Brain (organoid and tissue), 16 donors: ENCODE measurements at places on chromosomes 1 and 21.
A peak's percentile ranks its signal among the peaks of the same experiment; 100 is the strongest.

DNA sequence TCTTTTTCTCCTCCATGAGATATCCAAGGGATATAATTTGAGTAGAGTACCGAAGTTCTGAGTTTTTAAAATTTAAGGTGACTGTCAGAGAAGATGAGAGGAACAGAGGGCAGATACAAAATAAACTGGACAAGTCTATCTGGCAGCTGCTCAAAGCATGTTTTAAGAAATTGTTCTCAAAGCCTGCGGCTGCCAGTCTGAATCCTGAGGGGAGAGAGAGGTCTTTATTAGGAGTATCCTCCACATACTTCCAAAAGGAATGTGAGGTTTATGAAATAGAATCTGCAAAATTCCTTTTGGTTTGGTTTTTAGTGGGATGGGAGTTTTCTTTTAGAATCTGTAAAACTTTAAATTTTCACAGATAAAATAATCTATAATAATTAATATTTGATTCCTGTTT is 41.3 kb downstream of the TTC13 start:
- DNase-seq: no peak

GRCh38 chr1:158112994-158113758 is 67.5 kb upstream of the CD1D start:
- peak; percentile 37 for DNase-seq

DNA sequence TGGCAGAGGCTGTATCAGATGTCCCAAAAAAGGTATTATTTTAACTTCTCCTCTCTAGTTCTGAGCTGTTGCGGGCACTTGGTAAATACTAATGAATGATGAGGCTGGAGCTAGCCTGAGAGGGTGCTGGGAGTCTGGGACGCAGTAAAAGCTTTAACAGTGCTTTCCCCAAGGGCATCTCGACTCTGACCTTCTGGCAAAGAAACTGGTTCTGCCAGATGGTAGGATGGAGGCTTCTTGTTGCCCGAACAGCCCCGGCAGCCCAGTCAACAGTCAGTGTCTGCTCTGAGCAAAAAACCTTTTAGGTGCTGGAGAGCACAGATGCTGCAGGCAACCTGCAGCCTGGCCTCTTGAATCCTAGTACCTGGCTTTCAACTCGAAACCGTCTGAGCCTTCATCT is 2.5 kb upstream of the PNRC2 start:
- no peak for DNase-seq

DNA sequence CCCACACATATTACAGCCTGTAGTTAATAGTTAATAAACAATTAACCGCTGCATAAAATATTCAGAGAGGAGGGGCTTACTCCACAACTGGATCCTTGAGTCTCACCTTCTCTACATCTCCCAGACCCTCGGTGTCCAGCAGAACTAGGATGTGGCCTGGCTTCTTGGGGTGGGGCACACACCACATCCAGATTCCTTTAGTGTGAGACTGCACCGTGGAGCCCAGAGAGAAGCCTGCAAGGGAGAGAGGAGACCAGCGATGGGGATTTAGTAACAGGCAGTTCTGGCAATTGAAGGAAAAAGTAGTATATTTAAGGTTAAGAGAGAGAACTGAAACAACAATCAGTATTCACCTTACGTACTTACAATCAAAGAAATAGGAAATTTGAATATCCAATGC is 4.9 kb downstream of the GBP1 start:
- no peak for DNase-seq

GRCh38 chr1:26998429-26999300 is 5.2 kb downstream of the TRNP1 start:
- DNase-seq: no peak

GRCh38 chr1:9573723-9574122 is 15.0 kb upstream of the TMEM201 start:
- DNase-seq: peak; percentile 38

- DNase-seq: no peak
These were observed 164.6 kb downstream of the KCTD3 start for GRCh38 chr1:215731699-215732098.

GRCh38 chr1:7335224-7335879 is 435.7 kb upstream of the VAMP3 start:
- no peak for DNase-seq

GRCh38 chr1:26533951-26534509 is 4.5 kb downstream of the RPS6KA1 start:
- DNase-seq: no peak

DNA sequence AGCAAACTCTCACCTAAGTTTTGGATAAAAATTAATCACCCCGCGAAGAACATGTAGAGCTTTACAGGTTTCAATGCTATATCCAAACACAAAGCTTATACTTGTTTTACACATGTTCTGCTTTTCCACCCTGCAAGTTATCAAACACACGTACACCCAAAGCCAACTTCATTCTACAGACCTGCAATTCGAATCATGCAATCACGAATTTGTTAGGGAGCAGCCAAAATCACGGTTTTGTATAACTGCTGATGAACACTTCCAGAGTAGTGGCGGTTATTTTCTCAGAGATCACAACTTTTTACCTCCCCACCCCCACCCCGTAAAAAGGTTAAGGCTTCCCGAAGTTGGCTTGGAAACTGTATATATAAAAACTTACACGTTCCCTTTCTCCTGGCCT is 1.4 kb downstream of the HMGN1 start:
- no peak for DNase-seq

- DNase-seq: no peak
These were observed 2.3 kb downstream of the DMRTB1 start for GRCh38 chr1:53461323-53462044.

DNA sequence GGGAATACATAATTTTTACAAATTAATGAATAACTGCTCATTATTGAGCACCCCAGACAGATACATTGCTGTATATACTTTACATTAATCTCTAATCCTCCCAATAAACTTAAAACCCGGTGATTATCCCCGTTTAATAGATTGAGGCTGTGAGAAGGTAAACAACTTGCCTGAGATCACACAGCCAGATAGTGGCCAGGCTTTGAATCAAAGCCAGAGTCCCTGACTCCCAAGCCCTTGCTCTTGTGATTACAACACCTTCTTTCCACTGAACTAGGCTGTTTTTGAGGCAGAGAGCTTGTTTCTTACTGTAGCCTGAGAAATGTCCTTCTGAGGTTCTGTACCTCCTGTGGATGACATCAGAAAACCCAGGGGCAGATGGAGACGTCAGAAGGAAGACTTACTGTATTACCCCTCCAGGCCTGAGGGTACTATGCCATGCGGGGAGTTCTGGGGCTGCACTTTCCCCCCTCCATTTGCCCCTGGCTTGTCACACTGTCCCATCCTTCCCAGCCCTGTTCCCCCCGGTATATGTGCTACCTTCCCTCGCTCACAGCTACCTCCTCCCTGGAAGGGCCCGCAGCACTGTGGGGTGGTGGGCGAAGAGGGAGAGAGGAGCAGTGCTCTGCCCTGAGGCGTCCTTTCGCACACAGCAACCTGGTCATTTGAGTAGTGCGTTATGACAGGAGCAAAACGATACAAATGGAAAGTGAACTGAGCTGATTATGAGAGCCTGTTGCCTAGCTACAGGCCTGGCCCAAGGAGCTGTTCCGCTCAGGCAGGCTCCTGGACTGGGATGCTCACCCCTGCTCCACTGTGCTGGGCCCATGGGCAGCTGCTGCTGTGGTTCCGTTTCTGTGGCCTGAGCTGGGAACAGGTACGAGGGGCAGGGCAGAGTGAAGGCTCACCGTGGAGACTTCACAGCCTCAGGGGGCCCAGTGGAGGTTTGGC is 4.6 kb downstream of the KCNC4 start:
- peak; percentile 59 for DNase-seq

DNA sequence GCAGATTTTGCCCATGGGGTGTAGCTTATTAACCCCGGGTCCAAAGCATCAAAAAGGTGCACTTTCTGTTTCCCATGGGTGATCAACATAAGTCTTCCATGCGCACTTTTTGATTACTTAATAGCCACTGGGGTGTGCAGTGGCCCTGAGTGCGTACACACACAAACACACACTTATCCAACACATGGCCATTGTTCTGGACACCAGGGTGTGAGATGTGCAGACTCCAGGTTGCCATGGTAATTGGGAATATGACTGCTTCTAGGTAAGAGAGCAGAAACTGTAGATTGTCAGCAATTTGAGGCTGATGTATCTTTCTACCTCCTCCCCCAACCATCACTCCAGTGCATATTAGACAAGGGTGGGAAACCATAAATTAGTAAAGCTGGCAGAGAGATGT is 68.8 kb downstream of the MAB21L3 start:
- peak; percentile 74 for DNase-seq

DNA sequence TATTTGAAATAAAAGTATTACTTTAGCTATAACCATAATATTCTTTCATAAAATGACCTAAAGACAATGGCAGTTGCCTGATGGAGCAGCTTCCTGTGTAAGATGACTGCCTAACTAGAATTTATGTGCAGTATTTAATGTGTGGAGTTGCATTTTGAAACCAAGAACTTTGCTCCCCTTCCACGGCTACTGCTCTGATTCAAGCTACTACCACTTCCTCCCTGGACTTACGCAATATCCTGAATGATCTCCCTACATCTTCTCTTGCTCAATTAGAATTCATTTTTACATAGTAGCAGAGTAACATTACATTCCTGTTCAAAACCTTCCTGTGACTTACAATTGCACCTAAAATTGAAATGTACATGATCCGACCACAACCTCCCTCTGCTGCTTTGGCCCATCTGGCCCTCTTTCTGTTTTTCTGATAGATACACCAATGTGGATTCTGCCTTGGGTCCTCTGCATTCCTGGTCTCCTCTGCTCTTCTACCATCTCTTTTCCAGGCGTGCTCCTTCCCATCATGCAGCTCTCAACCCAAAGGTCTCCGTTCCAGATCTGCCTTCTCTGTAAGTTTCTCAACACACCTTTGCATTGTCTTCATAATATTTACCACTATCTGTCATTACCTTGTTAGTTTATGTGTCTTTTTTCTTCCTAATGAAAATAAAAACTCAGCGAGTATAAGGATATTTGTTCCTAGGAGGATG is 47.4 kb upstream of the USP25 start:
- no peak for DNase-seq

GRCh38 chr1:171595324-171595723 is 26.7 kb upstream of the MYOCOS start:
- no peak for DNase-seq

DNA sequence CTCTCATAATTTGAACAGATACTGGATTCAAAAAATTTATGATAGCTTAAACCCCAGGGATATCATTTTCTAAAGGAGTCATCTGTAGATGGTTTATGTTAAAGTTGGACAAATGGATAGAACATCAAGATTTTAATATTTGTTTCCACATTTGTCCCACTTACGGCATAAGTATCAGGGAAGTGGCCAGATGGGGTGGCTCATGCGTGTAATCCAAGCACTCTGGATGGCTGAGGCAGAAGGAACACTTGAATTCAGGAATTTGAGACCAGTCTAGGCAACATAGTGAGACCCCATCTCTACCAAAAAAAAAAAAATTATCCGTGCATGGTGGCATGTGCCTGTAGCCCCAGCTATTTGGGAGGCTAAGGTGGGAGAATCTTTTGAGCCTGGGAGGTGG is 229.1 kb downstream of the GPR52 start:
- DNase-seq: no peak

- peak; percentile 24 for DNase-seq
These were observed 548 bp downstream of the B3GALT5 start for GRCh38 chr21:39613041-39613934.

GRCh38 chr1:228312136-228312764 is 94.4 kb downstream of the TRIM11 start:
- DNase-seq: no peak

GRCh38 chr1:203769505-203770343 is 4.7 kb downstream of the LAX1 start:
- DNase-seq: peak; percentile 71

- DNase-seq: no peak
These were observed 63.5 kb downstream of the DNTTIP2 start for GRCh38 chr1:93815366-93816110.

DNA sequence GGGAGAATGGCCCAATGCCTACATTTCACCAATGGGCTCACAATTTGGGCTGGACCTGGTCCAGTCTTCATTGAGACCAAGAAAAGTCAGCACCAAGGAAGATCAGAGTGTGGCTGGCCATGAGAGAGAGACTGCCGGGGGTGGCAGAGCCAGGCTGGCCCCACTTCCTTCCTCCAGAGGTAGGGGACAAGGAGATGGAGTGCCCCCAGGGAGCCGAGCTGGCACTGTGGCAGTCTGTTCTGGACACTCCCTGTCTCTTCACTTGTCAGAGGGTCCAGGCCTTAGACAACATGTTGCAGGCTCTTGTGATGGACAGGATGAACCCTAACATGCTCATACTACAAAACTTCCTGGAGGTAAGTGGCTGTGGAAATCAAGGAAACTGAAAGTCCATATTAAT is 27.7 kb downstream of the INAVA start:
- no peak for DNase-seq

GRCh38 chr1:46303872-46304326 is 401 bp downstream of the UQCRH start:
- no peak for DNase-seq

DNA sequence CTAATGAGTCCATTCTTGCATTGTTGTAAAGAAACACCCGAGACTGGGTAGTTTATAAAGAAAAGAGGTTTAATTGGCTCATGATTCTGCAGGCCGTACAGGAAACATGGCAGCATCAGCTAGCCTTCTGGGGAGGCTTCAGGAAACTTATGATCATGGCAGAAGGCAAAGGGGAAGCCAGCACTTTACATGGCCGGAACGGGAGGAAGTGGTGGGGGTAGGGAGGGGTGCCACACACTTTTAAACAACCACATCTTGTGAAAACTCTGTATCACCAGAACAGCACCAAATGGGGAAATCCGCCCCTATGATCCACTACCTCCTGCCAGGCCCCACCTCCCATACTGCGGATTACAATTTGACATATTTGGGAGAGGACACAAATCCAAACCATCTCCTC is 43.9 kb downstream of the NOS1AP start:
- no peak for DNase-seq

DNA sequence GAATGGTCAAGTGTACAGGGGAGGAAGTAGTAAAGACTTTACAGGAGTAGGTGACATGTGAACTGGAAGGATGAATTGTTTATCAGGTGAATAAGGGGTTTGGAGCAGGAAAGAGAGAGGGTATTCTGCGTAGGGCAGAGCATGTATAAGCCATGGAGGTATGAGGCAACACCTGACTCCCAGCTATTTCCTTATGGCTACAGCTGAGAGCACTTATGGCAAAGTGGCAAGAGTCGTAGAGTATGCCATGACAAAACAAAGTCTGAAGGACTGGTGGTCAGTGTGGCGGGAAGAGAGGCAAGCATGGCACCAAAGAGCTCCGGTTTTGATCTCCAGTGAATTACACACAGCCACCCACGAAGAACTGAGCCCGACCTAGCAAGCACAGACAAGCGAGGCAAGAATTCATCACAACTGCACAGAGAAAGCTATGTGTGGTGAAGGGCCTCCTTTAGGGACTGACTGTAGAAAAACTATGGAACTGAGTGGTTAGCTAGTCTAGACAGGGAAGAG is 9.0 kb upstream of the ELOVL1 start:
- DNase-seq: no peak

DNA sequence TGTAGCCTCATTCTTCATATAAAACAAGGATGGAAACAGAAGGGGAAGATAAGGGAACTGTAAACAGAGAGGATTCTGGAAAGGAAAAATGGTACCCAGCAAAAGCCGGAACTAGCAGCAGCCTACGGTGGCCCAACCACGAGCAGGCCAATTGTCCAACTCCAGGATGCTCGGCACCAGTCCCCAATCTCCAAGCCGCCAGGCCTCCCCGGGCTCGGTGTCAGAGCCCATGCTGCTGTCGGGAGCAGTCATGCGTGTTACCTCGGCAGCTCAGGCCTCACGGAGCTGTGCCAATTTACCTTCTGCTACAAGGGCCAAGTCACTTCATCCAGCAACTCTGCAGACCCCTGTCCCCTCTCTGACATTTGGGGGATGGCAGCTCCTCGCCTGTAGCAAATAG is 130.8 kb downstream of the ZBTB18 start:
- no peak for DNase-seq

- no peak for DNase-seq
These were observed 365.3 kb upstream of the PROX1 start for GRCh38 chr1:213622365-213623063.
